Pons (tissue), 1 donor: ENCODE measurements at places on chromosomes 4 and X.

DNA sequence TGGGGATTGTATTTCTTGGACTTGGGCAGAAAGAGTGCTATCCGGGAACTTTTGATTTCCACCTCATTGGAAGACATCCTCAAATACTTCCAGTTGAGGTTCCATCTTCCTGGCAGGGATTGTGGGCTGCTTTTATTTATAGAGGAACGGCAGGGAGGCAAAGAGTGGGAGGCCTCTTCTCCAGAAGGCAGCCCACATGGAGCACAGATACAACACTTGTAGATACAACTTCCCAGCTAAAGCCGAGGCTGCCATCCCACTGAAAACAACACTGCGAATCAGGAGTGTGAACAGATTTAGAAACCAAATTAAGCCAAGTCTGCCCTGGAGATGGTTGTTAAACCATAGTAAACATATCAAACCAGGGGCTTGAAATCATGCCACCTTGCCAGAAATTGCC, 212.8 kb upstream of the PPARGC1A start:
- DNase-seq, result no peak

GRCh38 chrX:70508296-70508911, 63.8 kb downstream of the DLG3 start:
- no peak for DNase-seq

- DNase-seq, result no peak
These were observed 42.1 kb downstream of the NFKB1 start for GRCh38 chr4:102543030-102543928.

DNA sequence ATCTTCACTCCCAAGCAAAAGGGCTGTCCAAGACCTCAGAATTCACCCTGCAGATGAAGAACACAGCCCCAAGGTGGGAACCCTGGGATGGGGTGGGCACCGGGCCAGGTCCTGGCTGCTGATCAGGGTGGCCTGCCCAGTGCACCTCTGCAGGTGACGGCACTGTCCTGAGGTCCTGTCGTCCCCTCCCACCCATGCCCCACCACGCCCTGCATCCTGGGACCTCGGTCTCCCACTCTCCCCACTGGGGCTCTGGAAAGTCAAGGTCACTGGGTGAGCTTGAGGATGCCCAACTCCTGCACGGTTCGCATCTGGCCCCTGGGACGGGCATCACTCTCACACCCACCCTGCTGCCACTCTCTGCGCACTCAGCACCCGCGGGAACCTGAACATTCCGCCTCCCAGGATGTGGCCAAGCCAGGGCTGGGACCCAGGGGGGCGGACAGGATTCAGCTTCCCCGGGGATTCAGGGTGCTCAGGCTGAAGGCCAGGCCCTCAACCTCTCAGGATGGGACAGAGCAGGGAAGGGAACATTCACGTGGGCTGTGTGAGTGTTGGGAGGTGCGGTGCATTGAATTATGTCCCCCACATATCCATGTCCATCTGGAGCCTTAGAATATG, 115.9 kb downstream of the CPZ start:
- no peak for DNase-seq

DNA sequence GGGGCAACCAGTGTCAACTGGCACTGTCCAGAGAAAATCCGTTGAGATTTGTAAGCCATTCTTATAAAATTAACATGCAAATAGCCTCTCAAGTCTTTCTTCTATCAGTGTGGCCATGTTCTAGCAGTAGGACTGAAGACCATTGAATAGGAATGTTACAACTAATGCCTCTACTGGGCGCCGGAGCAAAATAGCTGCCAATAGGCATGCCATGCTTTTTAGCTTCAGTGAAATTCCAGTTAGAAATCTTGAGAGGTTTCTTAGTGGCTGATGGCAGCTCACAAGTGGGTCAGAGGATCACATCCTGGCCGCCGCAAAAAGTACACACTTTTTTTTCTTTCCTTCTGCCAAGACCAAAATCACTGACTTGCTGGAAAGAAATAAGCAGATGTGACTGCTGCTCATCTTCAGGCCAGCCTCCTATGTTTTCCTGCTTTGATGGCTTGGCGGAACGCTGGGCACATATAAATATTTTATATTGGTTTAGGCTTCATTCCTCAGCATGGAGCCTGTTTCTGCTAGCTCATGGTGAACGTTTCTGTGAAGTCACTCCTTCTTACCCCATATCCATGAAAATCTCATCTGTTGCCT, 293.1 kb downstream of the TENM3 start:
- DNase-seq, result peak; percentile 15

- peak; percentile 24 for DNase-seq
These were observed 545 bp downstream of the DOCK11 start for GRCh38 chrX:118495958-118496762.

DNA sequence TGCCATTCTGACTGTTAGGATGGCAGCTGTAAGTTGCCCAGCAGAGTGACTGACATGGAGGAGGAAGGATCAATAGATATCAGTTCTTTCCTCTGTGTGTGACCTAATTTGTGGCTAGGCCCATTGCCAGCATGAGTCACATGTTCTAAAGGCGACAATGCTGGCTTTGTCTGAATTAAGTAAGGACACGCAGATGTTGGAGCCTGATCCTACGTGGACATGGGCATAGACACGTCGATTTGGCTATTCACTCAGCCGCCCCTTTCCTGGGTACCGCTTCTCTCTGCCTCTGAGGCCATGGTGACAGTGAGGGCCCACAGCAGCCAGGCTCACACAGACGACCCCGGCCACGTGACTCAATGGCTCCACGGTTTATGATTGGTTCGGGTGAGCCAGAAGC, 16.3 kb downstream of the PROM1 start:
- peak; percentile 79 for DNase-seq
